ENCODE measurements at places on chromosomes 7 and 10.

DNA sequence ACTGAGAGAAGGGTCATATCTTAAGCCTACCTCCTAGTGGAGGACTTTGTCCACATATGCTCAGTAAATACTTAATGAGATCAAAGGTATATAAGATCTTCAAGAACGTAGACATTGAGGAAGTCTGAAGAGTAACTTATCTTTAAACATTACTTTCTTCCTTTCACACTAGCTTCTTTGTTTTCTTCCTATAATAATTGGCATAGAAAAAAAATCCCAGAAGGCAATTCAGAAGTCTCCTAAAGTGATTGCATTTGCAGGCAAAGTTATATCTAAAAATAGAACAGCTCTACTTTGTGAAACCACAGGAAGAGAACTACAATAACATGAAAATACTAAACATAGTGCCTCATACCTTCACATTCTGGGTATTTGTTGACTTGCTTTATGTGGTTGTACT, 150.4 kb downstream of the PPP1R3A start:
- DNase-seq: no peak
- H3K4me3 ChIP-seq: no peak overlapping the region

DNA sequence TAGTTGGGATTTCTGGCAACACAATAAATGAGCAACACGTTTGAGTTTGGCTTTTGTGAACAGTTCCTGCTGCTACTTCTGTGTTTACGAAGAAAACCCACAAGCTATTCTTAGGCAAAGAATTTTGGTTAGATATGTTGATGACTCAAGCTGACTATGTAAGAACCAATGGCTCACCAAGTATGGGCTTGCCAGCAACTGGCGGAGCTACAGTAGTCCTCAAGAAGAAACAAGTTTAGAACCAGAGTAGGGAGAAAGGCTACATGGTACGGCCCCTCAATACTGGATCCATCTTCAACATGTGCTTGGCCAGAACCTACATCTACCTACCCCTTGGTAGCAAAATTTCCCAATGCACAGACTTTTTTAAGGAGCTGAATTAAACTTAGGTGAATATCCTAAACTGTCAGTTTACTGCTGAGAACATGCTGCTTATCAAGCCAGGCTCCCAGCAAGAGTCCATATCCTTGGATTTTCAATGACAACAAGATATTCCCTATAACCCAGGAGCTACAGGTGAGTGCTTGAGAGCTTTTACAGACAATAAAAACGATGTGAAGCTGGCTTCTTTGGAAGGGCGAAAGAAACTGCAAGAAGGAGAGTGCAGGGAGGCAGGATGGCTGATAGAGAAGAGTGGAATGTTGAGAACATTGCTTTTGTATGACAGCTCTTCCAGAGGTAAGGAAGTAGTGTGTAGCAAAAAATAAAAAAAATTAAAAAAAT, 74.3 kb upstream of the ASAH2 start:
- peak overlapping the region; percentile 69 for H3K27ac ChIP-seq
- no peak overlapping the region for H3K4me3 ChIP-seq
- peaks cover 27% of the 10 kb centered on the region for H3K4me1 ChIP-seq
- no peaks in the 10 kb centered on the region for H3K27me3 ChIP-seq
- no peaks in the 10 kb centered on the region for H3K36me3 ChIP-seq

DNA sequence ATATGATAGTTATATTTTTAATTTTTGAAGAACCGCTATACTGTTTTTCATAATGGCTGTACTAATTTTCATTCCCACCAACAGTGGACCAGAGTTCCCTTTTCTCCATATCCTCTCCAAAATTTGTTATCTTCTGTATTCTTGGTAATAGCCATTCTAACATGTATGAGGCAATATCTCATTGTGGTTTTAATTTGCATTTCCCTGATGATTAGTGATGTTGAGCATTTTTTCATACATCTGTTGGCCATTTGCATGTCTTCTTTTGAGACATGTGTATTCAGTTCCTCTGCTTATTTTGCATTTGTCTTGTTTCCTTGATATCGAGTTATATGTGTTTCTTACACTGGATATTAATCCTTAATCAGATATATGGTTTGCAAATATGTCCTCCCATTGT, 770.8 kb upstream of the MBL2 start:
- H3K4me1 ChIP-seq: peaks cover 14% of the 10 kb centered on the region
- no peak overlapping the region for H3K27ac ChIP-seq
- DNase-seq: no peak
- H3K36me3 ChIP-seq: peaks cover 23% of the 10 kb centered on the region
- no peak overlapping the region for H3K4me3 ChIP-seq
- H3K27me3 ChIP-seq: no peaks in the 10 kb centered on the region

GRCh38 chr7:120431016-120431415, 158.0 kb downstream of the KCND2 start:
- H3K27ac ChIP-seq: no peak overlapping the region
- H3K4me1 ChIP-seq: peaks cover 10% of the 10 kb centered on the region
- DNase-seq: no peak
- no peaks in the 10 kb centered on the region for H3K27me3 ChIP-seq

- peaks cover 14% of the 10 kb centered on the region for H3K4me1 ChIP-seq
- no peak for DNase-seq
- H3K27ac ChIP-seq: no peak overlapping the region
- H3K27me3 ChIP-seq: peaks cover 6% of the 10 kb centered on the region
These were observed 108.0 kb upstream of the PPP2R2D start for GRCh38 chr10:131792809-131793208.

- no peak overlapping the region for H3K4me3 ChIP-seq
- DNase-seq: no peak
- no peaks in the 10 kb centered on the region for H3K27me3 ChIP-seq
- H3K36me3 ChIP-seq: no peaks in the 10 kb centered on the region
- H3K27ac ChIP-seq: no peak overlapping the region
These were observed 128.0 kb downstream of the NRCAM start for GRCh38 chr7:108328174-108328651.

DNA sequence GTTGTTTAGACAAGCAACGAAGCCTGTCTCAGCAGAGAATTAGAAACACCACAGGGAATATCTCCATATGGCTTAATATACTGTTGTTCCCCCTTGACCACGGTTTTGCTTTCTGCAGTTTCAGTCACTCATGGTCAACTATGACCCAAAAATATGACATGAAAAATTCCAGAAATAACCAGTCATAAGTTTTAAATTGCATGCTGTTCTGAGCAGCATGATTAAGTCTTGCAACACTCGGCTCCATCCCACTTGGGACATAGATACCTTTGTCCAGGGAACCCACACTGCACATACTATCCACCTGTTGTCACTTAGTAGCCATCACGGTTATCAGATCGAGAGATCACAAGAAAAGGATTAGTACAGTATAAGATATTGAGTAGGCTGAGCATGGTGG, 60.7 kb upstream of the FOXK1 start:
- no peak overlapping the region for H3K27ac ChIP-seq
- no peak for DNase-seq
- peaks cover 9% of the 10 kb centered on the region for H3K36me3 ChIP-seq
- H3K4me3 ChIP-seq: no peak overlapping the region
- no peaks in the 10 kb centered on the region for H3K4me1 ChIP-seq

GRCh38 chr10:70190581-70190980, 20.3 kb upstream of the SAR1A start:
- no peak overlapping the region for H3K27ac ChIP-seq
- H3K27me3 ChIP-seq: no peaks in the 10 kb centered on the region
- DNase-seq: no peak
- H3K36me3 ChIP-seq: no peaks in the 10 kb centered on the region

Measured in WTC11 (cell line).